Activated CD4-positive, alpha-beta T cell treated with anti-CD3 and anti-CD28 coated beads, Interleukin-2, Interleukin-4, amounts not matched to agents 100 ng/mL and 50 ng/mL, durations not matched to agents 16 hours and 8 hours (primary cell): ENCODE measurements at places on chromosomes 2 and 18.
A peak's percentile ranks its signal among the peaks of the same experiment; 100 is the strongest.

DNA sequence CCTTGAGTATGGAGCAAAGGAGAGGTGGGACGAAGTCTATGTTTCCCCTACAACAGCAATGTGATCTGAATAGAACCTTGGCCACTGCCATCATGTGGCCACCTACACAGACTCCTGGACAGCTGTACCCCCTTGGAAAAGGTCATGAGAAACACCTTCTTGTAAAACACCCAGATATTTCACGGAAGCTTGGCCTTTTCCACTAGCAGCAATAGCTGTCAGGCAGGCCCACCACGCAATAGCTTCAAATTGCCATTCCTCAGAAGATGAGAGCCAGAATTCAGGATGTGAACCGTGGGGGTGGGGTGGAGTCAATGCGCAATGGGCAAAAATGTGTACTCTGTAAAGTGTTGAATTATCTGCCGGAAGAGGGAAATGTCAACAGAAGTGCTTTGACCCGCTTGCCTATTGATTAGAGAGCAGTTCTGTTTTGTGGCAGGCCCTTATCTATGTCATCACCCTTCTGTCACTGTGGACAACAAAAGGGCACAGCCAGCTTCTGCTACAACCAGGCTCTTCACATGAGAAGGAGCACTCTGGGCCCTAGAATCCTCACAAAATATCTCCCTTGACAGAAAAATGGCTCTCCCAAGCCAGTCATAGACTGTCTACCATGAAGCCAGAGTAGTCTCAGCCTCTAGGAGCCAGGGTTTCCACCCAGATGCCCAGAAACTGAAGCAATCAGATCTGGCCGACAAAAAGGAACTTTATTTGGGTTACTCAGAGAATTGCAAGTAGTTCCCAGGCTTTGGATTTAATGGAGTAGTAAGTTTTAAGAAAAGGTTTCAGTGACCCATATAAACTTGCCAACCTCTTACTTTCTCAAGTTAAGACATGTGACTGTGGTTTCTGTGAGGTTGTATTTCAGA, 9.5 kb downstream of the INPP1 start:
- DNase-seq: no peak

DNA sequence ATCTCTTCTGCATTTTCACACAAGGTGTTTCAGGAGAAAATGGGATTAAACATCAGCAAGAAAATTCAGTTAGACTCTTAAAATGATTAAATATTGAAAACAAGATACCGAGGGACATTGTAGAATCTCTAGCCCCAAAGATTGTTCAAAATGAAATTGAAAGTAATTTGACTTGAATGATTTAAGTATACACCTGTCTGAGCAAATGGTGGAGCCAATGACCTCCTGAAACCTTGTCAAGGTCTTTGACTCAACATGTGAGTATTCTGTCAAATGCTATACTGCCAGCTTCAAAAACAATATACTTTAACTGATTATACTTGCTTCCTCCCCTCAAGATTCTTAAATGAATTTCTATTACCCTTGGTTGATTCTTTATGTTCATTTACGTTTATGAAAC, 411.0 kb downstream of the DCC start:
- no peak for DNase-seq

DNA sequence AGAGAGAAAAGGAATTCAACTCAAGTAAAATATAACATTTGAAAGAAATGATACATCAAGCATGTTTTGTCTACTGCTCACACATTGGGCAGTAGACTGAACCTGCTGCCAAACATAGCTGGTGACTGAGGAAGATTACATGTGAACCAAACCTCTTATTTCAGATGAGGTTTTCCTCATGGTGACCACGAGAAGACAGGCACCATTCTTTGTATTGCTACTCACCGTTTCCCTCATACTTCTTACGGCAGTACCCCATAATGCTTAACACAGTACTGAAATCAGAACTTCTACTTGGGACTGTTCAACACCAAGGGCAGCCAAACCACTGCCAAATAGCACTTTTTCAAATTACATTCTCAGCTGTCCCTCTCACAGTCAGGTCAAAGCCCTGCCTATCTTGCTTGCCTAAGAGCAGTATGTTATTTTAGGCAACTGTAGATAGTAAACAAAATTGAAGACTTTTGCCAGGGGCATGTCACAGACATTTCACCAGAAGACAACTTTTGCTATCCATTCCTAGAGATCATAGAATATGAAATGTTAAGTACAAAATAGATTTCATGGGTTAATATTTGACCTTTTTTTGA, 167.1 kb upstream of the DOK6 start:
- DNase-seq: no peak

- DNase-seq: no peak
Observed at GRCh38 chr2:234670806-234671205, 173.9 kb upstream of the ARL4C start.

GRCh38 chr18:22094358-22094734, 75.0 kb upstream of the GATA6 start:
- DNase-seq: no peak

DNA sequence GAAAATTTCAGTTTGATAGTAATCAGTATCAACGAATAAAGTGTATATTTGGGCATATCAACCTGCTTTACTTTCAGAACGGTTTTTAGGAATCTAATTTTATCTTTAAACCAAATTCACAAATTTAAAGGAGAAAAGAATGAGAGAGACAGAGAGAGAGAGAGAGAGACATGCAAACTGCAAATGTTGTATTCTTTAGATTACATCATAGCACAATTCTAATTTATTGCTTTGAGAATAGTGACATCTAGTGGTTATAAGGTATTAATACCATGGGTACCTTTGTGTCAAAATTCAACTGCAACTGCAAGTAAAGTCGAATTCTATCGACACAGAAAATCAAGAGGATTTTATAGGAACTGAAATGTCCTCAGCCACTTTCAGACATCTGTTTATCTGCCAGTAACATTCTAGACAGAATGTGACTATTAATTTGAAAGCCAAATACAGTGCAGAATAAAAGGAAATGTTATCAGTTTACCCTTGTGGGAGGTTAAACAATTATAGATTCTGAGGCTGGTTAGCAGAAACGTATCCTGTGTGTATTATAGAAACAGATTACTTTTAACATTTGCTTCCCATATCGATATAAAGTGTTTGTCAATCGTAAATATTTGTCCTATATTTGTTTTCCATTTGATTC, 529.8 kb upstream of the VRK2 start:
- peak; percentile 29 for DNase-seq

- no peak for DNase-seq
Observed at GRCh38 chr2:142885543-142885942, 8.1 kb downstream of the KYNU start.

DNA sequence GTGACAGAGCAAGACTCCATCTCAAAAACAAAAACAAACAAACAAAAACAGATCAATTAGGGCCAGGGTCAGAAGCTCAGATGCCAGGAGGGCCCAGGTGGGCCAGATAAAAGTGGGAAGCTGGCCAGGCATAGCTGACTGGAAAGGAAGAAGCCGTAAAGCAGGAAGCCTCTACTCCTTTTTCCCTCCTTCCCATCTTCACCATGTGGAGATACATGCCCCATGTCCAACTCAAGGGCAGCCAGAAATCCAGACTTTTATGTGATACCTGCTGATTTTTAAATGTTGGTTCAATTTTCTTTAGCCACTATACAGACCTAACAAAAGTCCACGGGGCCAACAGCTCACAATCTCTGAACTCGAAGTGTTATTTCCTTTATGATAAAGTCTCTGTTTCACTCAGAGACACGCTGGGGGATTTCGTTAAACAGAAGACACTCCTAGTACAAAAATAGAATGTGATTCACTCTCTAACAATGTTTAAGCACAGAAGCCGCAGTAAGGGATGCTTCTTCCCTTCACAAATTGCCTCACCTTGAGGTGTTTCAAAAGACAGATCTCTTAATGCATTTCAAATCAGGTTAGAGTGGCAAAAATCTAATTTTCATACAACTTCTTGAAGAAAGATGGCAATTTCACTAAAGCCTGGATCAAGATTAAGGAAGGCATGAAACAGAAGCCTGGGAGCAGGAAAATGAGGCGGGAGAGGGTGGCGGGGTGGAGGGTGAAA, 14.0 kb downstream of the TMEM247 start:
- DNase-seq: peak; percentile 17

DNA sequence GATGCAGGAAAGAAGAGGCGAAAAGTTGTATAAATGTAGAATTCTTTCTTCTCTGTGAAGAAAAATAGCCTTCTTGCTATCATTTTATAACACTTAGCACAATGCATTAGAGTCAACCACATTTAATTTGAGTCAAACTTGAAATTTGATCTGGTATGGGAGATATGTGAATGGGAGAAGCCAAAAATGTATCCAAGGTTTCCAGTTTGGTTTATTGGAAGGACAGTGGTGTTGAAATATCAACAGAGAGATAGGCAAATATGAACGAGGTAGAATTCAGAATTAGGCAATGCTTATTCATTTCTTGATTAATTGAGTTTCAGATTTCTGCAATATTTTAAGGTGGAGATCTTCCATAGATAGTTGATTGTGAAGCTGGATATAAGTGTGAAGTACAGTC, 991.9 kb upstream of the CHAC2 start:
- DNase-seq: no peak

DNA sequence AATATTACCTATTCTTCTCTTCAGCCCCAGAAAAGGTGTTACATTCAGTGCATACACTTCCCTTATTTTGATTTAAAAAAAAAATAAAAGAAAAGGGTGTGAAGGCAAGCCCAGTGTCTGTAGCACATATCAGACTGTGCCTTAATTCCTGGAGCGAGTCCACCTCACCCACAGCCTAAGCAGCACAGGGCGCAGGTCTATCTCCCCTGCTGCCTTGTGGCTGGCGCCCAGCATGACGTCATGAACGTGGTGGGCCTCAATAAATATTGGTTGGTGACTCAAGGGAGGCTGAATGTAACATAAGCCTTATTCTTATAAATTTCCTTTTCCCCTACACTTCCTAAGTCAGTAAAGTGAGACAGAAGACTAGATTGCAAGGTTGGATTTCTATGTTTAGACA, 26.4 kb downstream of the ST3GAL5 start:
- DNase-seq: no peak

DNA sequence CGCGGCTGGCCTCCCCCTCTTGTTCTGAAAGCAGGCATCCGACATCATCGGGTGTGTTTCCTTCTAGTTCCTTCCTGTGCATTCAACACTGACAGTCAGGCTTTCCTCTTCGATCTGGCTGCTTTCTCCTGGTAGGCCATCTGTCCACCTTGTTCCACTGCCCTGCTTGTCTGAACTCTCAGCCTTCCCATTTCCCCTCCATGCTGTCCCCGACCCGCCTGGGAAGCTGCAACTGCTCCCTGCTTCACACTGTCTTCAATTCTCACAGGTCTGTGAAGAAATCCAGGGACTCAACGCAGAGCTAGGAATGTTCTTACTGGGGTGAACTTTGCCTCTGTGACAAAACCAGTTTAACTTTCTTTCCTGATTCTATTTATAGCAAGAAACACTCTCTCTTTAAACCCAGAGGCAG, 43.0 kb downstream of the KIF3C start:
- no peak for DNase-seq

DNA sequence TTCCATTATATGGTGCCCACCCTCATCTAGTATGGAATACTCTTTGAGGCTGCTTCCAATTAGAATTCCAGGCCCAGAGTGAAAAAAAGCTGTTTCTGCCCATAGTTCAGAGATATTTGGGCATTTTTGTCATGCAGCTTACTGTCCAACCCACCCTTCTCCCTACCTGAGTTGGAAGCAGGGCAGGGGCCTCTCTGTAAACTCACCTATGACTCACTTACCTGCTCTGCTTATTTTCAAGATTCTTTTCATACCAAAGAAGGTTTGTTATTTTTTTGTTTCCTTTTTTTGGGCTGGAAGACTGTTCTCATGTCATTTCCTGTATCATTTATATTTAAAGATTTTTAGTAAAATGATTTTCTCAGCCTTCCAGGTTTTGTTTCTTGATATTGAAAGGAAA, 38.4 kb upstream of the PPP1R1C start:
- no peak for DNase-seq

GRCh38 chr2:225737556-225737955, 338.0 kb downstream of the NYAP2 start:
- no peak for DNase-seq

GRCh38 chr2:56133931-56134629, 49.7 kb upstream of the CCDC85A start:
- no peak for DNase-seq

DNA sequence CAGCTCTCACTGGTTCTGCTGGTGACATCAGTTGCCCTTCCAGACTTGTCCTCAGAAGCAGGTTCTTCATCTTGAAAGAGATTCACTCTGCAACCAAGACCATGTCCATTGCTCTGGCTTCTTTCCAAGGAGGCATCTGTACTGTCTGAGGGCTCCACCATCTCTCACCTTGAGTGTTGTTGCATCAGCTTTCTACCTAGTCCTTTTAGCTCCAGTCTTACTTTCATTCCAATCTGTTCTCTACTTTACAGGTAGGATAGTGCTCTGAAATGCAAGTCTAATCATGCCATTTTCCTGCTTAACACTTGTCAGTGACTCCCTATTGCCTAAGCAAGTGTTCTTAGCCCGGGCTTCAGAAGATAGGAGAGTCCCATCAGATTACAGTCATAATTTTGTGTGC, 117.7 kb downstream of the EN1 start:
- DNase-seq: no peak

DNA sequence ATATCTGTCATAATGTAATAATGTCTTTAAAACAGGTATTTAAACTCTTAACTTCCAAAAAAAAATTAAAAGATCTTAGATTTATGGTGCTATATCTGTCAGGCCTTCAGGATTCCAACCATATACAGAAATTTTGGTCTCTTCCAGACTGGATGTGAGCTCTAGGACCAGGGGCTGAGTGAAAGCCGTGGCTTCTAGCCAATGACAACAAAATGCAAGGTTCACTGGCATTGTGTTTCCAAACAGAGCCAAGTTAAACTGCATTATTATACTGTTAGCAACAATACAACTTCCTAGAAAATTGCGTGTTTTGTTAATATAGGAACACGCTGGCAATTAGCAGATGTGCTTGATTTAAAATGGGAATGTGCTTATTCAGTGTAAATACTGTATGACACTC, 809.8 kb upstream of the SOX11 start:
- DNase-seq: no peak

DNA sequence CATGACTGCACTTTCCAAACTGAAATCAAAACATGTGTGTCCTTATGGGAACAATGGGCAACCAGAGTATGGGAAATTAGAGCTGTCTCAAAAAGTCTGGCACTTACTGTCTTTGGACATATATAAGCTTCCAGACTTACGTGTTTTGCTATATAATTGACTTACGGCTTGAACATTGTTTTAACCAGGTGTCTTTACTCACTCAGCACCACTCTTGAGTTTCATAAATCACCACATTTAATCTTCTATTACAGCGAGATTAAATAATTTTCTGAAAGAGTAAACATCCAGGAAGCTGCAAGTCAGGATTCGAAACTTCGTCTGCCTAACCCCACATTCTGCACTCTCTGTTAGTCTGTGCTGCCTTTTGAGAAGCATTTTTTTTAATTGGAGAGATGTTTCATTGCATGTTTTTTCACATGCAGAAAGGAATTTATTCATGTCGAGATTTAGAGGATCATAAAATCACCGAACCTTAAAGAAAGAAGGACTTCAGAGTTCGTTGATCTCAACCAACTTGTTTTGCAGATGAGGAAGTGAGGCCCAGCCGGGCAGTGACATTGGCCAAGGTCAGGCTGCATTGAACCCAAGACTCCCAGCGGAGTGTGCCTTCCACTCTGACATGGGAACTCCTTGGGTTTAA, 137.3 kb downstream of the SETBP1 start:
- DNase-seq: no peak

- DNase-seq: no peak
Observed at GRCh38 chr2:16617282-16618266, 48.1 kb downstream of the CYRIA start.

- DNase-seq: no peak
Observed at GRCh38 chr2:4246364-4247131, 543.2 kb downstream of the DCDC2C start.

GRCh38 chr2:12211326-12212175, 465.1 kb downstream of the LPIN1 start:
- DNase-seq: no peak
